ENCODE measurements at places on chromosomes 12 and 14.
A peak's percentile ranks its signal among the peaks of the same experiment; 100 is the strongest.

GRCh38 chr12:124231980-124232653 is 62.8 kb upstream of the RFLNA start:
- DNase-seq: no peak

DNA sequence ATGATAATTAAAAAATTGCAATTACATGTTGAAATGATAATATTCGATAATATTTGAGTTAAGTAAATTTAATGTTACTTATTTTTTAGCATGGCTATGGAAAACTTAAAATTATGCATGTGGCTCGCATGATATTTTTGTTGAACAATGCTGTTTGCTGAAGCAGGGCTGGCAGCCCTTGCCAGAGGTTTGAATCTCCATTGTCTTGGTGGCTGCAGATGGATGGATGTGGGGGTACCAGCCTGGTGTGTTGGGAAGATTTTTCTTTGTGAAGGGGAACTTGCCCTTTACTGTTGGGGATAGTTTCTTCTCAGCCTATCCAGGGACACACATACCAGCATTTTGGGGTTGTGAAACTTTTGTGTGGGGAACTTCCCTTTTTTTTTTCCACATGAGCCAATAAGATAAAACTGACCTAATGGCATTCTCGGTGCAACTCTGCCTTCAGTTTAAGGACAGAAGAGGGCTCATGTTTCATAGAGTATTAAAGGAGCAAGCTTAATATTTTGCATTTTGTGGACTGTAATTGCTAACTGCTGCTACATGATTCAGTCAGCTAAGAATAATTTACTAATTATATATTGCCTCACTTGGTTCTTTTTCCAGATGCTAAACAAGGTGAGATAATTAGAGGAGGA is 8.8 kb downstream of the RASSF3 start:
- no peak for DNase-seq

DNA sequence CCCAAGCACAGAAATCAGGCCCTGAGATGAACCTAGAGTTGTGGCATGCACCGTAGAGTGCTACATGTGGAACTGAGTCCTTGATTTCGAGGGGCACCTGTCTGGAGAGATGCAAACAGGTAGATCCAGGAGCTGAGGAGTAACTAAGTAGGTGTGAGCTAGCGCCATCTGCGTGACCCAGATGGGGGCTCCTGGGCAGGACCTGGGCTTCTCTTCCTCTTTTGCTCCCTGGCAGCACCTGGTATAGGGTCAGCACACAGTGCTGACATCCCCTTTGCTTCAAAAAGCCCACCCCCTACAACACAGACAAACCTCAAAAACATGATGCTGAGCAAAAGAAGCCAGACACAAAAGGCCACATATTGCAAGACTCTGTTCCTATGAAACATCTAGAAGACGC is 65.8 kb downstream of the PITPNM2 start:
- DNase-seq: no peak

DNA sequence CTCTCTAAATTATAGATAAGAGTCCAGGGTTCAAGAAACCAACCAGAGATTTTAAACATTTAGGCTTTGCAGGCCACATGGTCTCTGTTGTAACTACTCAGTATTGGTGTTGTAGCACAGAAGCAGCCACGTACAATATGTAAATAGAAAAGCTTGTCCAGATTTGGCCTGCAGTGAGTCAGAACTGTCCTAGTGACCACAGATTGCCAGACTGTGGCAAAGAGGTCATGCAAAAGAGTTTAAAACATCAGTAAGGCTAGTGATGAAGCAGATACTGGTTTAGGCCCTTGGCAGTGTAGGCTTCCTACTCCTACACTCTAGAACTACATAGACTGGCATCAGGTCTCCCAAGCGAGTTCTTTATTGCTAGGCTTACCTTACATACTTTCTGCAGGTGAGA is 117.6 kb upstream of the GARIN6 start:
- DNase-seq: no peak

DNA sequence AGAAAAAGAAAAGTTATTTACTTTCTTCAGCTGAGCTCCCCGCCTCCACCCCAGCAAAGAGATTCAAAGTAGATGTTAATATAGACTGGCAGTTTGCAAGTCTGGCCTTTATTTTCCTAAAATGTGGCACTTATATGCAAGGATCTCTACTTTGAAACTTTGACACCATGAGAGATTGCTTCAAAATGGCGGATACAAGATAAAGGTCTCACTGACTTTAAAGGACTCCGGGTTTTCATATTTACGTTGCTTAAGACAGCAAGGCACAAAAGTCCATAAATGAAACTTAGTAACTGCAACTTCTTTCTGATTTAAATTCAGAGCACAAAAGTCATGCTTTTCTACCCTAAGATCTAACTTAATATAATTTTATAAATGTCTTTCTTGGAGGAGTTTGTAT is 3.5 kb downstream of the OTX2 start:
- no peak for DNase-seq

GRCh38 chr14:105247715-105248367 is 492 bp upstream of the BTBD6 start:
- DNase-seq: no peak

GRCh38 chr14:36315159-36315853 is 5.1 kb downstream of the MBIP start:
- no peak for DNase-seq

- DNase-seq: peak; percentile 67
Observed at GRCh38 chr14:75911883-75912282, 69.9 kb downstream of the TGFB3 start.

- DNase-seq: no peak
Observed at GRCh38 chr12:29053567-29053966, 95.5 kb upstream of the FAR2 start.

GRCh38 chr12:93134893-93135285 is 205.8 kb upstream of the EEA1 start:
- no peak for DNase-seq

GRCh38 chr12:41220931-41221330 is 32.8 kb downstream of the PDZRN4 start:
- no peak for DNase-seq

DNA sequence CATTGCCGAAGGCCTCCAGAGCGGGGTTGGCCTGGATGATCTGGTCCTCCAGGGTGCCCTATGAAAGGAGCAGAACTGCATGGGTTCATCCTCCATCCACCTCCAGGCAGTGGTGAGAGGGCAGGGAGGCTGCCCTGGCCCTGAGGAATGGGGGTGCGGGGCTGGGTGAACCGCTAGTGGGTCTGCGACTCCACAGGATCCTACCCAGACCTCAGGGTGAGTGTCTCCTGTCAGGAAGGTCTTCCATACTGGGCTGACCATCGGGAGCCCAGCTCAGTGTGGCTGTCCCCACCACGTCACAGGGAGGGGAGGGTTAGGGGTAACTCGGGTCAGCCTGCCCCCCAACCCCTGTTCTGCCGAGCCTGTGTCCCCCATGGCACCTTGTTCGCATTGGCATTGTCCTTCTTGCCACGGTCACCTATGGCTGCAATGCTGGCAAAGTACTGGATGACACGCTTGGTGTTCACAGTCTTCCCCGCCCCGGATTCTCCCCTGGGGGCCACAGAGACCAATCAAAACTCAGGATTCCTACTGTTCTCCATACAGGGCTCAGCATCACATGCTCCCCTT is 3.7 kb downstream of the MYH6 start:
- no peak for DNase-seq

DNA sequence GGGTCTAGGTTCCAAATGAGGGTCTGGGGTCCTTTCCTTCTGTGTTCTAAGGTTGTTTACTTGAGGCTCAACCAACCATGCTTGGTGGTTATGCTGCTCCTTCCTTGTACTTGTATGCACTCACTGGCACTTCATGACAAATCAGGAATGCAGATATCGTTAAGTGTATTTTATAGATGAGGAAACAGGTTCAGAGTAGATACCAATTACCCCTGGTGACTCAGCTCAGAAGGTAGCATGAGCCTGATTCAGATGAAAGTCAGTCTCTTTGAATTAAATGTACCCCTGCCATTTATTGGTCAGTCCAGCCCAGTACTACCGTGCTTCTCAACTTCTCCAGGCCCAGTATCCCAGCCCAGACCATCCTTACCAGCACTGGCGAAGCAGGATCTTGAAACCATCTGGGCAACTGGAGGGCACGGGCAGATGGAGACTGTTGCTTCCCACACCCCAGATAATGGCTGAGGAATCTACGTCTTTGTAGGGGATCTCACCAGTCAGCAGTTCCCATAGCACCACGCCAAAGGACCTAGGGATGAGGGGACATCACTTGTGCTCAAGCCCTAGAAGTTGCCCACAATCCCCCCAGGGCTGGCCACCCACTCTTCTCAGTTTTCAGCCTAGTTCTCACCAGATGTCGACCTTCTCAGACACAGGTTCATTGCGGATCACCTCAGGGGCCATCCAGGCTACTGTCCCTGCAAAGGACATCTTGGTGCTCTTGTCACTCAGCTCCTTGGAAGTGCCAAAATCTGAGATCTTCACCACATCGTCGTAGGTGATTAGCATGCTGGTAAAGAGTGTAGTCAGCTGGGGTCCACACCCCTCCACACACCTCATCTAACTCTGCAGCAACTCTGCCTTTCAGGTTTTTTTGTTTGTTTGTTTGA is 14.3 kb downstream of the MAP3K12 start:
- no peak for DNase-seq

GRCh38 chr12:65740873-65741600 is 83.2 kb upstream of the HMGA2 start:
- no peak for DNase-seq

GRCh38 chr14:105023791-105024480 is 3.1 kb upstream of the CDCA4 start:
- no peak for DNase-seq

DNA sequence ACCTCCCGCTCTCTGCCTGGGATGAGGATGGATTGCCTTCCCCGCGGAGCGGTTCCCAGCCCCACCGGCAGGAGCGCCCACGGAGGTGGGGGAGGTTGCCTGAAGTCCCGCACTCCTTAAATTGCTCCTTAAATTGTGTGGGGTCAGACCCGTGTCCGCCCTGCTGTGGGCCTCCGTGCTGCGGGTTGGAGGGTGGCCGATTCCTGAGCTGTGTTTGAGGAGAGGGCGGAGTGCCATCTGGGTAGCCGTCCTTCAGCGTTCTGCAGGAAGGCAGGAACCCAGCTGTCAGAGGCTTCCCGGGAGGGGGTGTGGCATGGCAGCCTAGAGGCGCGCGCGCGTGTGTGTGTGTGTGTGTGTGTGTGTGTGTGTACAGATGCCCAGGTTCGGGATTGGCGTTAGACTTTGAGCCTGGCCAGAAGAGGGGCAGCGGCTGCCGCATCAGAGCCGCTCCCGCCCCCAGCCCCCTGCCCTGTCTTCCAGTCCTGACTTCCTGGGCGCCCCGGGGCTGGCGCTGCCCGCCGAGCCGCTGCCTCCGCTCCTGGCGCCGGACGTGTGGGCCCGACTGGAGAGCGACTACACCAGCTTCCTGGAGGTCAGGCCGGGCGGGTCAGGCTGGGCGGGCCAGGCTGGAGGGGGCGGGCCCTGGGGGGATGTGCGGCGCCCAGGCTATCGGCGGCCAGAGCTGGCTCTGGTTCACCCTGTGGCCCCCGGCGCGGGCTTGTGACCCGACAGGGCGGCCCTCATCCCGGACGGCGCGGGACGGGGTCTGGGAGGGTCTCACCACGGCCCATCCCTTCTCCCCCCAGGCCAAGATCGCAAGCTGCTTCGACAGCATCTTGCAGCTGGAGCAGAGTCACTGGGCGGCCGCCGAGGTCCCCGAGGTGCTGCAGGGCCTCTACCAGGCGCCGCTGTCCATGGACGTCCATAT is 9.2 kb downstream of the EXOC3L4 start:
- DNase-seq: no peak

DNA sequence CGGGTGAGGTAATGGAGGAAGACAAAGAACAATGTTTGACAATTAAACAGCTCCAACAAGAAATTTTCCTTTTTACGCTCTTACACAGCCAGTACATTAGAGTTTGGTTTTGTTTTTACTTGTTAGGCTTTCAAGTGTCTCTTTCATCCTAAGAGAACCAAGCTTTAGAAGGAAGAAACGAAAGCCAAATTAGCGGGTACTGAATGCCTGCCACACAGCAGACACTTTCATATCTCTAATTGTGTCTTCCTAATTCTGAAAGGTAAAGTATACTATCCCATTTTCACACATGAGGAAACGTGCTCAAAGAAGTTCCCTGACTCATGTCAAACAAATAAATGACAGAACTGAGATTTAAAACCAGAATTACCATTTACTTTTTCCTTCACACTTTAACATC is 65.0 kb downstream of the CDK17 start:
- no peak for DNase-seq

DNA sequence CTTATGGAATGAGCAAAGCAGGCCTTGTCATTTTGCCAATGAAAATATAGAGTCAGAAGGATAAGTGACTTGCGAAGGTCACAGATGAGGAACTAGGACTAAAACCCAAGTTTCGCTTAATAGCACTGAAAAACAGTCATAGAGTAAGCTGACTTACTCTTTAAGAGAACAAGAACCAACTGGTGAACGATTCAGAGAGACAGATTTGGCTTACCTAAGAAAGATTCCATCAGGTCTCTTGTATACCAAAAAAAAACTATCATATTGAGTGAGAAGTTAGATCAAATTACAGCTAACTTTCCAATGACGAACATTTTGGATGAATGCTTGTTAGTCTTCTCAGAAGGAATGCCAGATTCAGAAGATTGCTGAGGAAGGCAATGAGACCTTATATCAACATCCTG is 74.2 kb downstream of the ZFC3H1 start:
- DNase-seq: no peak

DNA sequence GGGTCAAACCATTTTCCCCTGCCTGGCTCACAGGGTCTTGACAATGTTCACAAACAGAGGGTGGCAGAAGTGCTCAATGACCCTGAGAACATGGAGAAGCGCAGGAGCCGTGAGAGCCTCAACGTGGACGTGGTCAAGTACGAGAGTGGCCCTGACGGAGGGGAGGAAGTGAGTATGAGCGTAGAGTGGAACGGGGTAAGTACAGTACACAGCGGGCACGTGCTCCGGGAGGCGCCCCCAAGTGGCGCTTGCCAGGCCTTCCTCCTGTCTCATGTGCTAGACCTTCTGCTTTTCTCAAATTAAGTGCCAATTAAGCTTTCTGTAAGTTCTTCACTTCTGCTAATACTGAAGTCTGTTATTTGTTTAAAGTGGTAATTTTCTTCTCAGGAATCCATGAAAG is 35.9 kb downstream of the XRCC3 start:
- DNase-seq: no peak

GRCh38 chr14:38199076-38199475 is 8.6 kb upstream of the SSTR1 start:
- no peak for DNase-seq

GRCh38 chr12:55724226-55724939 is 4.2 kb downstream of the RDH5 start:
- DNase-seq: peak; percentile 16

- no peak for DNase-seq
Observed at GRCh38 chr12:88922816-88923215, 342.5 kb upstream of the KITLG start.

GRCh38 chr12:66607147-66607546 is 71.7 kb downstream of the GRIP1 start:
- no peak for DNase-seq

GRCh38 chr12:119115296-119115905 is 63.3 kb upstream of the HSPB8 start:
- DNase-seq: no peak

DNA sequence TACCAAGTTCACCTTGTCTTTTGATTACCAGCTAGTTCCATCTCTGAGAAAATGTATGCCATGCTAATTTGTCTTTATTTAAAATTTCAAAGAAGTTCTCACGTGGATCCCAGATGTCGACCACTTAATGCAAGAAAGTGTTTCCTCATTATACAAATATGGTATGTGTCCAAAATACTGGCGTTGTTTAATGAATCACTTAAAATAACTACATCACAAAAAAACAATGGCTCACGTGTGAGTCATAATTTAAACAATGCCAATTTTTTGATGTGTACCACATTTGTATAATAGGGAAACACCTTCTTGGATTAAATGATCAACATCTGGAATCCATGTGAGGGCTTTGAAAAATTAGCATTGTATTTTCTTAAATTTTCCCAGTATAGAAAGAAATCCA is 40.8 kb downstream of the DBX2 start:
- no peak for DNase-seq

GRCh38 chr12:12190087-12190809 is 76.6 kb downstream of the LRP6 start:
- no peak for DNase-seq

Measured in C1 segment of cervical spinal cord (tissue), 14 donors.